Stimulated activated CD4-positive, alpha-beta T cell treated with anti-CD3 and anti-CD28 coated beads, Interleukin-1b, Interleukin-23, amount 100 ng/mL, for 48 hours (primary cell): ENCODE measurements at places on chromosomes 5 and 9.

DNA sequence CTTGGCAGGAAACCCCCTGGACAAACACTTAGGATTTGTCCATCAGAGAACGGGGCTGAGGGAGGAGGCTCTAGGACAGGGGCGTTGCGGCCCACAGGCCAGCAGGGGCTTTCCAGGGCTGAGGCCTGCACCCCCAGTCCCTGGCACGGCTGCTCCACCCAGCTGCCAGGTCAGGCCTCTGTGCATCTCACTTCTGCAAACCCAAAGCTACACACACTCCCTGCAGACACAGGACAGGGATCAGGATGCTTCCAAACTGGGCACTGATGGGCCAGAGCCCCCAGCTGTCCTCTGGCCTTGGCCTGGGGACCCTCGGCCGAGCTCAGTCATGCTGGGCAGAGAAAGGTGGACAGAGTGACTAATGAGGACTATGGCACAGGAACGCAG lies 106.2 kb upstream of the SARDH start:
- no peak for DNase-seq

DNA sequence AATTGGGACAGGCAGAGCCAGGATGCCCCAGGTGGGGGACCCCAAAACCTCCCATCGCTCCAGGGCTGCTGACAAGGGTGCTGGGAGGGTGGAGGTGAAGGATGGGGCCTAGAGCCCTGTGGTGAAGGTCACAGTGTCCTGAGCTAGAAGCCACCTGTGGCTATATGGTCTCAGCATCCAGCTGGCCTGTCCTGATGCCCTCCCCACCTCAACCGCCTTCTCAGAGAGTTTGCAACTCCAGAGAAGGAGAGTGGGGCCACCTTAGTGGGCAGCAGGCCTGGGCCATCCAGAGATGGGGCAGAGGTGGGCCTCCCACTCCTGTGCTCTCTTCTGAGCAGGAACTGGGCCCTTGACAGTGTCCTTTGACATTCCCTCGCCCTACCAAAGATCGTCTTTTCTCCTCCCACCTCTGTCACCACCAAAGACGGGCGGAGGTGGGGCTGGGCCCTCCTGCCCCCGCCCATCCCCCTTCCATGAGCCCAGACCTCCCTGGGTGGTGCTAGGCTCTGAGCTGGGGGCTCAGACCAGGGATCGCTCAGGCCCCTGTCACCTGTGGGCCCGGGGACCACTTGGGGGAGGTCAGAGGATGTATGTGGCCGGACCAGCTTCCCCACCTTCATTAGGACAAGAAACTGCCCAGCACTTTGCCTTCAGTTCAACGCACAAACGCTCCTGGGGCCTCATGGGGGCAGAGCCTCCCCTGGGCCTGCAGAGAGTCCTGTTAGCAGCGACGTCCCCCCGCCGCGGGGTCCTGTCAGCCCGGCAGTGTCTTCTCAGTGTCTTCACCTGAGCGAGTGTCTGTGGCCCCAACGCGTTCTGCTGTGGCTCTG lies 10.0 kb upstream of the DOLPP1 start:
- DNase-seq = no peak

DNA sequence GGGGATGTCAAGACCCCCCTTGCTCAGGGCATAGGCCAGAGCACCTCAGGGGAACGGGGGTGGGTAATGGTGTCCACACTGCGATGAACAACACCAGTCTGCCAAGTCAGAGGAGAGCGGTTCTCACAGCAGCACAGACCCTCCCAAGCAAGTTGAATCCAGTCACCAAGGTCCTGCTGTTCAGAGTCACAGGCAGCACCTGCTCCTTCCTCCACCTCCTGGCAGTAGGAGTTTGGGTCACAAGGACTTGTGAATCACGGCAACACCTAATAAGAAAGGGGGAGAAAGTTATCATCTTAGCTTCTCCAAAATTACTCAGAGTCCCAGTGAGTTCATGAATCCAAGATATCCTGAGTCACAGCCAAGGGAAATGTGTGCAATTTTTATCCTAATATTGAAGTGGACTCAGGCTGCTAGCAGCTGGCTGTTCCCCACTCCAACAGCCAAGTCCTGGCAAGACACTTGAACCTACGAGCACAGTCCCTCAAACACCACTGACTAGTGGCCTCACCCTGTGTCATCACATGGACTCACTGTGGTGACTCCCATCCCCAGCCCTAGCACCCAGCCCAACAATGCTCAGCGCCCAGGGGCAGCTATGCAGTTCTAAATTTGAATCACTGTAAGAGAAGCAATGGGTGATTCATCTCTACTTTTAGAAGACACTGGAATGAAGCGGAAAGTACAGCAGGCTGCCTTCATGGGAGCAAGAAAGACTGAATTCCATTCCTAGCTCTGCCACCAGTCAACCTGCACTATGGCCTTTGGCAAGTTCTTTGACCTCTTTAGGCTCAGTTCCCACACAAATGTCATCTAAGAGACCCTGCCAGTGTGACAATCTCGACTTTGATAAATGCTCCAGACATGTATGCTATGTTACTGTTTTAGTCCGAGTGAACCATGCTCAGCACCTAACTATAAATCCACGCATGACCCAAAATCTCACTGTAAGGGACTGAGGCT lies 113.7 kb downstream of the KLHL3 start:
- no peak for DNase-seq

- DNase-seq = peak; percentile 68
Observed at GRCh38 chr9:72557549-72557948, 36.1 kb downstream of the TMC1 start.
